ENCODE measurements at places on chromosomes 7 and 10.
A peak's percentile ranks its signal among the peaks of the same experiment; 100 is the strongest.

GRCh38 chr10:114684084-114684821 lies 26.2 kb upstream of the ABLIM1 start:
- peak; percentile 80 for DNase-seq

- no peak for DNase-seq
Measured at GRCh38 chr10:104809288-104810090, 168.4 kb downstream of the SORCS3 start.

GRCh38 chr7:33152087-33152486 lies 22.7 kb downstream of the BBS9 start:
- DNase-seq: no peak

- DNase-seq: no peak
Measured at GRCh38 chr10:112295853-112296830, 12.9 kb downstream of the TECTB start.

DNA sequence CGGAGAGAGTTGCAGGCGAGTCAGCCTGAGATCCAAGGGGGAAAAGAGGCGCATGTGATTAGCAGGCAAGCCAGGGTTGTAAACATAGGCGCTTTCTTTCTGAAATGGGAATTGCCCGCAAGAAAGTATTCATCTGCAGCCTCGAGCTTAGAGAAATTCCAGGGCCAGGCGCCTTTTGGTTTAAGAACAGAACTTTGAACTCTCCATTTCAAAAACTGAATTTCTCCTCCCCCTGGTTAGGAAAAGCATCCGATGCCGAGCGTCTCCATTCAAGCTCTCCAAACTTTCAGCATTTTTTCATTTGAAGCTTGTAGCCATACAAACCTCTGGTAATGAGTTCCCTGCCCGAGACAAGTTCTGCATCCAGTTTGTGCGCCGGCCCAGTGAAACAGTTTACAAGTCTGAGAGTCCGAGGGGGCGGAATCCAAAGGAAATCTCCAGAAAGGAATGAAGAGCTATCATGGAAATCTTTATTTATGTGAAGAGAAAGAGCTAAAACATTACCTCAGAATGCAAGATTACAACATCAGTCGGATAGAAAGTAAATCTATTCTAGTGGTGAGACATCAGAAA lies 69.9 kb downstream of the FAM204A start:
- DNase-seq: no peak

GRCh38 chr10:113754125-113754524 lies 2.6 kb downstream of the PLEKHS1 start:
- DNase-seq: no peak

- no peak for DNase-seq
Measured at GRCh38 chr7:43528576-43529354, 54.1 kb upstream of the STK17A start.
